Thoracic aorta (tissue), 2 donors: ENCODE measurements at places on chromosomes 7 and 10. TPM values are rescaled to one million over a fixed set of nuclear protein-coding genes. Genes with fewer than 3 reads are reported as not detected.

Gene CRTAC1
- 5.2 TPM for total RNA-seq

Gene COBL
- 1.6 TPM for total RNA-seq

DNA sequence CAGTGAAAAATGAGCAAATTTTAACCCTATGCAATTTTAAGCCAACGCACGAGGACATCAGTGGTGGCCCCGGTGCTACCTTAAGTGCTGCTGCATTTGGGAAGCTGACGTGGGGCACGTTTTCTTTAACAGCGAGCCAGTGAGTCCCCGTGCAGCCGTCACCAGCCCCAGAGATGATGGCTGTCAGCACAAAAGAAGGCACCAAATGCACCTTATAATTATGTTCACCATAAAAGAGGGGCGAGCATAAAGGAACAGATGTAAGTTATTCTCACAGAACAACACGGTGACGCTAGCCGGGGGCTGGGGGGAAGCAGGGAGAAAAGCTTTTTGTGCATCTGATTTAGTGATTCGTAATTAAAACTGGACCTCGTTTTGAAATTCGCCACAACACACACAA, 260.1 kb downstream of the DNAJB6 start:
- no peaks in the 10 kb centered on the region for H3K27me3 ChIP-seq
- H3K4me1 ChIP-seq: no peaks in the 10 kb centered on the region
- H3K36me3 ChIP-seq: no peaks in the 10 kb centered on the region
- no peak for DNase-seq
- no peak overlapping the region for H3K27ac ChIP-seq
- no peak overlapping the region for H3K4me3 ChIP-seq

DNA sequence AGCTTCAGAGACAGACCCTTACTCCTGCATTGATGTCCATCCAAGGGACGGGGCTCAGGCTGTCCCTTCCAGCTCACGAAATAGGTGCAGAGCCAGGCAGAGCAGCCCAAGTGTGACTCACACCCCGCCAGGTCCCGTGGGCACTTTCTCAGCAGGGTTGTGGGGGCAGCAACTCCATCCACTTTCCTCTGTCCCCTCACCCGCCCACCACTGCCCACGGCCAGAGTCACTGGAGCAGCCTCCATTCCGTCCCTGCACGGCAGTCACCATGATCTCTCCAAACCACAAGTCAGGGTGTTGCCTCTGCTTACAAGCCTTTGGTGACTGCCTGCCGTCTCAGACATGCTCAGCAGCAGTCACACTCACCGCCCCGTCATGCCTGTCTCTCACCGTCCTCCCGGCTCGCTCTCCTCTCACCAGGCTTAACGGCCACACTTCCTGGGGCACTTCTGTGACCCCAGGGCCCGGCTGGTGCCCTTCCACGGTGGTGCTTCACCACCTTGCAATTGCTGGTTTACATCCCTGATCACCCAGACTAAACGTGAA, 39.3 kb downstream of the CALML3 start:
- no peaks in the 10 kb centered on the region for H3K36me3 ChIP-seq
- peak overlapping the region; percentile 15 for H3K4me3 ChIP-seq
- H3K27me3 ChIP-seq: no peaks in the 10 kb centered on the region
- no peak for DNase-seq
- peaks cover 51% of the 10 kb centered on the region for H3K4me1 ChIP-seq
- peak overlapping the region; percentile 82 for H3K27ac ChIP-seq

Gene VAX1
- total RNA-seq: not detected

GRCh38 chr10:114541081-114541796, 116.8 kb downstream of the ABLIM1 start:
- peak; percentile 19 for DNase-seq
- H3K36me3 ChIP-seq: no peaks in the 10 kb centered on the region
- no peaks in the 10 kb centered on the region for H3K4me1 ChIP-seq
- no peaks in the 10 kb centered on the region for H3K27me3 ChIP-seq

DNA sequence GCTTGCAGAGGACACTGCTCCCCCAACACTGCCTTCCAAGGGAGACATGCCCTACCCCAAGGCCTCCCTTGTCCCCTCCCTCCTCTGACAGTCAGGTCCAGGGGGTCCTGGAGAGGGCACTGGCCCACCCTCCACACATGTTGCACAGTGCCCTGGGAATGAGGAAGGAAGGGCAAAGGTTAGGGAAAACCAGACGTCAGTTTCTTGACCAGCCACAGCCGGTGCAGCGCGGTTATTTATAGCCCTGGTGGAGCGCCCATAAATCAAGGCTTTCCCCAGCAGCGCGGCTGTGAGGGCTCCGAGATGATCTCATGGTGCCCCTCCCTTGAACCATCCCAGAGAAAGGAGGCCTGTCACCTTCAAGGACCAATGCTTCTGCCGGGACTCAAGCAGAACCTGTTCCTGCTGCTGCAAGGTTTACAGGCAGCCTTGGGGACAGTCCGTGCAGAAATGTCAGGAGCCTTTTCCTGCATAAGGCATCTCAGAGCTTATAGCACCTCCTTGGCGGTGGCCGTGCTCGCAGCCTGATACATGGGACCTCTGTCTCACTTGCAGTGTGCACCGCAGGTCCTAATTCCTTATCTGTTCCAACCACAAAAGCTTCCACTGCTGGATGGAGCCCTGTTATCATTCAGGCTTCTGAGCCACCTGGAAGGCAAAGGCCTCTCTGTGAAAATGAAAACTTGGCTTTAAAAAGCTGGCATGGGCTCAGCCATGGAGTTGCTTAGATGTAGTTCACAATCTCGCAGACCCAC, 127.3 kb downstream of the LHPP start:
- no peaks in the 10 kb centered on the region for H3K36me3 ChIP-seq
- peaks cover 9% of the 10 kb centered on the region for H3K4me1 ChIP-seq
- peak overlapping the region; percentile 46 for H3K27ac ChIP-seq
- H3K27me3 ChIP-seq: no peaks in the 10 kb centered on the region
- no peak for DNase-seq

GRCh38 chr7:139592801-139593461, 69.4 kb downstream of the CLEC2L start:
- H3K36me3 ChIP-seq: peaks cover 71% of the 10 kb centered on the region
- no peak overlapping the region for H3K27ac ChIP-seq
- no peaks in the 10 kb centered on the region for H3K27me3 ChIP-seq
